ENCODE measurements at places on chromosomes 3 and 15. TPM values are rescaled to one million over a fixed set of nuclear protein-coding genes. Genes with fewer than 3 reads are reported as not detected.

DNA sequence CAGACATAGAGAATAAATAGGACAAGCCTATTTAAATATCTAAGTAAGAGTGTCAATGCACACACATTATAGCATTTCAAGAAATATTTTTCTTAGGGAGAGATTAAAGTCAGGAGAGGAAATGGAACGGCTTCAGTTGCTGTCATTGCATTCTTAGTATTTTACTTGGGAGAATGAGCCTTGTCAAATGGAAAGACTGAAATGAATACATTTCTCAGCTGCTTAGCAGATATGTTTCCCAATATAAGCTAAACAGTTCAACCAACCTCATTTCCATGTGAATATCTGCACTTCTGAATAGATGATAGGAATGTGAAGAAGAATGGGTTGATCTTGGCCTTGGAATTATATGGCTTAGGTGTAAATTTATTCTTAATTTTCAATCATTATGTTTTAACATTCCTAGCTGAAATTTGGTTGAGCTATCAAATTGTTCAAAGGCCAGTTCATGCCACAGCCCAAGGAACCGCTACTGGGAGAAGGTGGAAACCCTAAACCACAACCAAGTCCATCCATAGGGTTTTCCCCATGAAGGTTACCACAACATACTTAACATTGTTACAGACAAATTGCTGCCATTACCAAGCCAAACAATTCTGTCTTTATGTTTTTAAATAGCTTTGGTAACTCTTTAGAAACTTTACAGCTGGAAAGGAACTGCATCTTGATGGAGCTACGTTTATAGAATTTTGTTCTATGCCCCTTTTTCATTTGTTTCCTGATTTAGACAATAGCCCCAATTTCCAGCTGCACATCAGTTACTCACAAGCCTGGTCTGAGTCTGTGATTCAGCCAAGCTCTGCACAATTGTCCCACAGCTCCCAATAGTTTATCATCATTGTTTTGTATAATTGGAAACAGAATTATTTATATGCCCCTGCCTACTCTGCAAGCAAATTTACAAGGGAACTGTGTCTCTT, 459.6 kb downstream of the MECOM start:
- DNase-seq, result no peak

GRCh38 chr15:33551860-33552259, 241.1 kb downstream of the RYR3 start:
- no peak for DNase-seq

DNA sequence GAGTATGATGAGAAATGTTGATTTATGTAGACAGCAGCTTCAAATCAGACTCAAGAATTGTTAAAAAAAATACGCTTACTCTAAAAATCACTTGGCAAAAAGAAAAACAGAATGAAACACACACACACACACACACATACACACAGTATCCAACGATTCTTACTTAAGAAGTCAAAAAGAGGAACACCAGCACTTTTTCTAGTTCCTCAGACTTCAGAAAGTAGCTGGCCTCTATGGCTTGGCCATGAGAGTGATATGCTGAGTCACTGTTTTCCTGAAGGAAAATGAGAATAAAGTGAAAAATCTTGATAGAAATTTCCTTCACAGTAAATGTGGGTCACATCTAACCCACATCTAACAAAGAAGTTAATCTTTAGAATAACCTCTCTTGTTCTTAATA, 22.1 kb downstream of the CNTN3 start:
- no peak for DNase-seq

- DNase-seq, result no peak
These were observed 298.2 kb upstream of the SATB1 start for GRCh38 chr3:18723206-18723810.

The CASR gene
- not detected for total RNA-seq

The SPTBN5 gene
- total RNA-seq, result 1.6 TPM

The TM4SF4 gene
- total RNA-seq, result 1.7 TPM

DNA sequence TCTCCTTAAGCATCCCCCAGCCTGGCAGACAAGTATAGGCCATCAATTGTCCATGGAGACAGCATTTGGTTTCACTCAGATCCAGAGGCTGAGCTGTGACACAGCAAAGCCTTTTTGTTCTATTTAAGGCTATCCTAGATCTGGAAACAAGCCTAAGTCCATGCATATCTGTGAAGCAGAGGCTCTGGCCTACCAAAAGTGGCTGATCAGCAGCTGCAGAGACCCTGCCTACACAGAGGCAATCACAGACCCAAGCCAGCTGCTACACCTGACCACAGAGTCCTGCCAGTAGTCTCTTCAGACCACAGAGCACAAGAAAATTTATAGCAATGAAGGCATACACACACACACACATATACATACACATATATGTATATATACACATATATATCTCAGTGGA, 501.7 kb upstream of the ARPP21 start:
- no peak for DNase-seq

DNA sequence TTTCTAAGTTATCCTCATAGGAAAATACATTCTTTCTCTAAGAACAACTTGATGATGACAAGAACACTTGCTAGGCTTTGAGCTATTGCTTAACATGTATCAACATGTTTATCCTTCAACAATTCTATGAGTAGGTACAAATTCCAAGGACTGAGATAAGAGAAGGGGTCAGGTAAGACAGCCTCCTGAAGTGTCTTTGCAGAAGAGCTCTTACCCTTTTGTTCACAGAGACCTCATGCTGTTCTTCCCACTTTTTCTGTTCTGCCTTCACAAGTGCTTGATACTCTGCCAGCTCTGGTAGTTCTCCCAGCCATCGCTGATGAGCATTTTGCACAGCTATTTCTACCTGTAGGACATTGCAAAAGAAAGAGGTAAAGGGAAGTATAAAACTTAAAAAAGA, 50.9 kb downstream of the CEP152 start:
- DNase-seq, result no peak

DNA sequence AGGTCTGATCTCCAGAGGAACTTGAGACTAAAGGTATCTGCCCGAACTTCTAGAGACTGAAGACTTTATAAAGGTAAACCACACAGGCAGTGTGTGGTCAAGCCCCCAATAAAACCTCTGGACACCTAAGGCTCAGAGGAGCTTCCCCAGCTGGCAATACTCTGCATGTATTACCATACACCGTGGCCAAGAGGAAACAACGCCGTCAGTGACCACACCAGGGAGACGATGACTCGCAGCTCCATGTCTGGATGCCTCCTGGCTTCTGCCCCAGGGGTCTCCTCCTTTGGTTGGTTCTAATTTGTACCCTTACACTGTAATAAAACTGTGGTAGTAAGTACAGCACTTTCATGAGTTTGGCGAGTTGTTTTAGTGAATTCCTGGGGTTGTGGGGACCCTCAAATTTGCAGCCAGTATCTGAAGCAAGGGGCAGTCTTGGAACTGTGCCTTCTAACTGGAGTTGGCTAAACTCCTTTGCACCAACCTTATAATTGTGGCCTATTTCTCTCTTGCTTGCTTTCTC, 32.1 kb upstream of the BCL2L10 start:
- no peak for DNase-seq

DNA sequence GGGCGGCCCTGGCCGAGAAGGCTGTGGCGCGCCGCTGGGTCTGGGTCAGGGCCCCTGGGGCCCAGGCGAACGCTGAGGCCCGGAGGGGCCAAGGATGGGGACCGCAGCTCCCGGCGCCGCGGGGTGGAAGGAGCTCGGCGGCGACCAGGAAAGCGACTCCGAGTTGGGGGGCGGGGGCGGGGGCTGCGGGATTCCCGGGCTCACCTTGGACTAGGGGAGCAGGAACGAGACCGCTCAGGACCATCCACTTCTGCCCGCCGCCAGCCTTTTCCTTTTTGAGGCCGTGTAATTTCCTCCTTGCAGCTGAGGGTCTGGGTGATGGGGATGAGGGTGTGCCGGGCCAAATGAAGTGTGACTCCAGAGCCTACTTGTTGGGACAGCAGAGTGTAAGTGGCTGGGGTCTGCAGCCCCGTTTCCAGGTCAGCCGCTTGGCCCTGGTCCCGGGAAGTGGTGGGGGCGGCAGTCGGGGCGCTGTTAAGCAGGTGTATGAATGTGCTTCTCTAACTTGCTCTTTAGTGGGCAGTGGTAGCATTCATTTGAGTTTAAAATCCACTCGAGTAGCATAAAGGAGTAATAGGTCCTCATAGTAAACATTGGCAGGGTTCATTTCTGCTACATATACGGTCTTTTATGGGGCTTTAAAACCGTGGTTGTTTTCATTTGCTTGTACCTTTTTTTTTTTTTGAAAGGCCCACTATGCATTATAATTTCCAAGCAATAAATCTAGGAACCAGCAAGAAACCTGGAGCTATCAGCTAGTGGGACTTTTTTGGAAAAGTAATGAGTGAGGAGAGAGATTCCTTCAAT, 717 bp downstream of the PXK start:
- no peak for DNase-seq

DNA sequence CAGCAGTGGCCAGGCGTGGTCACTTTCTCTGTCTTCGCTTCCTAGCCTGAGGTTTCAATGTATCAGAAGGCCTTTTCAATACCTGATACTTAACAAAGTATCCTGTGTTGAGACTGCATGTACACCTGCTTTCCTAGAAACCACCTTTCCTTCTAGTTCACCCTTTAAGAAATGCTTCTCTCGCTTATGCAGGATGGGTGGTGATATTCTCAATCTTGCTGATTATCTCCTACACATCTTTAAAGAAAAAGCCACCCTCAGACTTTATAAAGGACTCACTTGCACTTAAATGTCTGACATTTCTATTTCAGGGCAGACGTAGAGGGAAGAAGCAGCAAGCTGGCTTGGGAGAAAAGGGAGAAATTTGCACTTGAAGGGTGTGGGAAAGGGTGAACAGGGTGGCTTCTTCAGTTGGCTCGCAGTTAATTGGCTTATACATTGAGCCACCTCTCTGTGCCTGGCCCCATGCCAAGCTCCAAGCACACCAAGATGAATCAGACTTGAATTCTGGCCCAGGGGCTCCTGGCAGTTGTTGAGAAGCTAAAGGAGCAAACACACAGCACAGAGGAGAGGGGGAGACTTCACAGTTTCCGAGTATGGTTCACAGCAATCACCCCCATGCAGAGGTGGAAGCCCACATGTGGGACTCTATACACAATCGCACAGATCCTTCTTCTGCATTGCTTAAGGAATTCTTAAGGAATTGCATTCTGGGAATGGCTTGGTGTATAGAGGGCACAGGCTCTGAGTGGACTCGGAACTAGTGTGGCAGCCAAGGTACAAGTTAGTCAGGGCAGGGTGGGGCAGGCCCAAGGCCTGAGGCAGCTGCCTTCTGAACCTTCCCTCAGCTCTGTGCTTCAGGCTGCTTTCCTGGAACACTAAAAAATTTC, 1.3 kb downstream of the ARL6IP5 start:
- peak; percentile 94 for DNase-seq

- peak; percentile 78 for DNase-seq
These were observed 88.8 kb downstream of the SENP7 start for GRCh38 chr3:101423984-101424888.

- DNase-seq, result no peak
These were observed 31.8 kb downstream of the PLXNA1 start for GRCh38 chr3:127014536-127015281.

DNA sequence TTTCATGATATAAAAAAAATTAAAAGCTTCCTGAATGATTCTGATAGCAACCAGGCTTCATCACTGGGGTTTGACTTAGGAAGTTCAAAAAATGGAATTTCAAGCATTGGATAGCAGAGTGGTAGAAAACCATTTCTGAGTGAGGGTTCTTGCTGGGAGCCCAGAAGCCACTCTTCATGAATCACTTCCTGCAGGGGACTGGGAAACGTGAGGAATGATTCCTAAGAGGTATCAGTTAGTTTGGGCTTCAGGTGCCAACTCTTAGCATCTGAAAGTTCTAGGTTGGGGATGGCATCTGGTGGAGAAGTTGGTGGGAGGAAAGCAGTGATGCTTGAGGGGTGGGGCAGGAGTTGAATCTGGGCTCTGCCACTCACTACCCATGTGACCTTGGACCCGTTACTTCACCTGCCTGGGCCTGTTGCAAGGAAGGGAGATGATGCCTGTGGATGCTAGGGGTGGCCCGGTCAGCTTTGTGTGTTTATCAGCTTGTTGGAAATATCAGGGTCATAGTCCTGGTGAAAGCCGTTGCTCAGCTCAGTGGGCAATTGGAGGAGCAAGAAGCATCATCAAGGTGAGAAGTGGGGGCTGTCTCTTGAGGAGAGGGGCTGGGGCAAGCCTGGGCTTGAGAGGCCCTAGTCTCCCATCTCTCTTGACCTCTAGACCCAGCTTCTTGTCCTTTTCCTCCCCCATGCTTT, 37.0 kb upstream of the TNFAIP8L3 start:
- no peak for DNase-seq

DNA sequence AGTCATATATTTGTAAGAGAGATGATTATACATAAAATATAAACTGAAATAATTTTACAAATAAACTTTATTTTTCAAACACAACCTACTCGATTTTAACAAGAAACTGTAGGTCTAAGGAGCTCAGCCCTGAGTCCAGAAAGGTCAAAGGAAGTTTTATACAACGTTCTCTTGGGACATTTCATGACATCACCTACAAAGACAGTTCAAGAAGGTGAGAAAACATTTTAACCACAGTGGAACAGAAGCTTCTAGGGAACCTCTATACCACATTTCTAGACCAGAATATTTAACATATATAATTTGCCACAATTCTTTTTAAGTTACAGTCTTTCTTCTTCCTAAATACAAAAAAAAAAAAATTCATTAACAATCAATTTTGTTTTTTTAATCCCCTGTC, 40.1 kb downstream of the CBLB start:
- no peak for DNase-seq

DNA sequence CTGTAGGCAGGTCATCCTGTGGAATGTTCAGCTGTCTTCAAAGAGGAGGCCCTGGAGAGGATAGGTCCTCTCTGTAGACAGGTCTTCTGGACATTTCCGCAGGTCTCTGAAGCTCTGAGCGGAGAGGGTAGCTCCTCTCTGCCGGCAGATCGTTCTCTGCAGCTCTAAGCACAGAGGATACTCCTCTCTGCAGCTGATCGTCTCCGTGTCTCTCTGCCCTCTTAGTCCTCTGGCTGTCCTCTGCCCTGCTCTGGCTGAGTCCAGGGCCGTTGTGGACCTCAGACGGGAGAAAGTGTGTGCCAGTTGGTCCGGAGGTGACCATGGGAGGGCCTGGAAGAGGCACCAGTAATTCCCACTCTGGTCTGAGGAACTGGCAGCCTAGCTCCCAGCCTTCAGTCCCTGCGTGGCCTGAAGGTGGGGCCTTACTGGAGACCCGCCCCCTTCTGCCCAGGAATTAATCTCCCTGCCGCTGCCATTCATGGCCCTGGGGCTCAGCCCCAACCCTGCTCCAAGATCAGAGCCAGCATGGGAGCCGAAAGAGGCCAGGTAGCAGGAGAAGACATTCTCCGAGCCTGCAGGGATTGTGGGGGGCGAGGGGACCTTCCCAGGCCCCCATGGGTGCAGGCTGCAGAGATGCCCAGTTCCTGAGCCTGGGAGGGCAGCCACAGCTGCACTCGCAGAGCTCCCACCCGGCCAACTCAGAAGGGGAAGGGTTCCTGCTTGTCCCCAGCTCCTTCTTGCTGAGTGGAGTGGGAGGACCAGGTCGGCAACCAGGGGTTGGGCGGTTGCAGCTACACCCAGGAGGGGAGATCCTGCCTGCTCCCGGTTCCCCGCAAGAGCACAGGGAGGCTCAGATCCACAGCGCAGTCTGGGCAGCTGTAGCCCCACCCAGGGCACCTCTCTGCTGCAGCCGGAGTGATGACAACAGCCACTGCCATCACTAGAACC, 488.7 kb downstream of the RSL24D1 start:
- DNase-seq, result no peak

- no peak for DNase-seq
These were observed 12.4 kb upstream of the CPNE4 start for GRCh38 chr3:132047209-132047608.

GRCh38 chr15:55526559-55527036, 18.6 kb upstream of the DNAAF4 start:
- no peak for DNase-seq
